MCF 10A (cell line): ENCODE measurements at places on chromosomes 12 and 14. TPM values are rescaled to one million over a fixed set of nuclear protein-coding genes. Genes with fewer than 3 reads are reported as not detected.
A peak's percentile ranks its signal among the peaks of the same experiment; 100 is the strongest.

DNA sequence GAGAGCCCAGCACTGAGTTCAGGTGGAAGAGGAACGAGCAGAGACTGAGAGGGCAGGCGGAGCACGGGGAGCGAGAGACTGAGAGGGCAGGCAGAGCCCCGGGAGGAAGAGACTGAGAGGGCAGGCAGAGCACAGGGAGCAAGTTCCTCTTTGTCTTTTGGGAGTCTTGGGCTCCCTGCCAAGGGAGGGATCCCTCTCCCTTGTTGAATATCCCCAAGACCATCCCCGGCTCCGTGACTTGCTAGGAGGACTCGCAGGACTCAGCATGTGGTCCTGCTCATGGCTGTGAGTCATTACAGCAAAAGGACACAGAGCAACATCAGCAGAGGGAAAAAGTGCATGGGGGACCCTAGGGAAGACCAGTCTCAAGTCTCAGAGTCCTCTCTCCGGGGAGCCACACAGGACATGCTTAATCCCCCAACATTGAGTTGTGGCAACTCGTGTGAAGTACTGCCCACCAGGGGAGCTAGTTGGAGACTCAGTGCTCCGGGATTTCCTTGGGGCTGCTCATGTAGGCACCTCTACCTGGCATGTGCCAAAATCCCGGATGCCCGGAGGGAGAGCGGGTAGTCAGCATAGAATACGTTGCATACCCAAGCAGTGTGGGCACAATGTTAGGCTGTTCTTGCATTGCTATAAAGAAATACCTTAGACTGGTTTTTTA, 81.0 kb downstream of the CCDC92 start:
- H3K4me1 ChIP-seq: peaks cover 15% of the 10 kb centered on the region
- no peak overlapping the region for H3K27ac ChIP-seq
- DNase-seq: peak; percentile 48
- no peaks in the 10 kb centered on the region for H3K36me3 ChIP-seq
- H3K4me3 ChIP-seq: no peak overlapping the region

GRCh38 chr14:77947372-77947771, 147.5 kb downstream of the ADCK1 start:
- no peaks in the 10 kb centered on the region for H3K36me3 ChIP-seq
- H3K27me3 ChIP-seq: no peaks in the 10 kb centered on the region
- no peak for DNase-seq
- H3K4me3 ChIP-seq: no peak overlapping the region

Gene ERP27
- not detected in 2 replicates for total RNA-seq

- peak overlapping the region; percentile 80 for H3K27ac ChIP-seq
- H3K4me1 ChIP-seq: peaks cover 36% of the 10 kb centered on the region
- H3K27me3 ChIP-seq: no peaks in the 10 kb centered on the region
- H3K36me3 ChIP-seq: no peaks in the 10 kb centered on the region
Measured at GRCh38 chr12:93786656-93787397, 109.7 kb downstream of the CRADD start.

DNA sequence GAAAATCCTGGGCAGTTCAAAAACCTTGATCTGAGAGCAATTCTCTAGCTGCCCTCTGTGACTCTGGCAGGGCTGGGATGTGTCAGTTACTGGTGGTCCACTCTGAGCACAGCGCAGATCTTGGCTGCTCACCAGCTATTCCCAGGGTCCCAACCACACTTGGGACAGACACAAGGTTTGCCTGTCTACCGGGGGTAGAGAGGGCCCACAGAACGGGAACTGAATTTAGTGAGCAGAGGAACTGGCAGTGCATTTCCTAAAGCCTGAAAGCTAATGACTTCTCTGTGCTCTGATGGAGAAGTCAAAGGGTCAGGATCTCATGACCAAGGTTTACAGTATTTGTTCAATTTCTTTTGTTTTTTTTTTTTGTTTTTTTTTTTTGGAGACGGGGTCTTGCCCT, 2.6 kb downstream of the PDE6H start:
- no peak for DNase-seq
- no peak overlapping the region for H3K4me3 ChIP-seq
- H3K36me3 ChIP-seq: no peaks in the 10 kb centered on the region
- no peaks in the 10 kb centered on the region for H3K27me3 ChIP-seq
- no peak overlapping the region for H3K27ac ChIP-seq
- no peaks in the 10 kb centered on the region for H3K4me1 ChIP-seq

- no peaks in the 10 kb centered on the region for H3K4me1 ChIP-seq
- H3K27ac ChIP-seq: no peak overlapping the region
- no peaks in the 10 kb centered on the region for H3K36me3 ChIP-seq
- no peak for DNase-seq
Measured at GRCh38 chr12:54624315-54625279, 10.1 kb downstream of the LACRT start.

DNA sequence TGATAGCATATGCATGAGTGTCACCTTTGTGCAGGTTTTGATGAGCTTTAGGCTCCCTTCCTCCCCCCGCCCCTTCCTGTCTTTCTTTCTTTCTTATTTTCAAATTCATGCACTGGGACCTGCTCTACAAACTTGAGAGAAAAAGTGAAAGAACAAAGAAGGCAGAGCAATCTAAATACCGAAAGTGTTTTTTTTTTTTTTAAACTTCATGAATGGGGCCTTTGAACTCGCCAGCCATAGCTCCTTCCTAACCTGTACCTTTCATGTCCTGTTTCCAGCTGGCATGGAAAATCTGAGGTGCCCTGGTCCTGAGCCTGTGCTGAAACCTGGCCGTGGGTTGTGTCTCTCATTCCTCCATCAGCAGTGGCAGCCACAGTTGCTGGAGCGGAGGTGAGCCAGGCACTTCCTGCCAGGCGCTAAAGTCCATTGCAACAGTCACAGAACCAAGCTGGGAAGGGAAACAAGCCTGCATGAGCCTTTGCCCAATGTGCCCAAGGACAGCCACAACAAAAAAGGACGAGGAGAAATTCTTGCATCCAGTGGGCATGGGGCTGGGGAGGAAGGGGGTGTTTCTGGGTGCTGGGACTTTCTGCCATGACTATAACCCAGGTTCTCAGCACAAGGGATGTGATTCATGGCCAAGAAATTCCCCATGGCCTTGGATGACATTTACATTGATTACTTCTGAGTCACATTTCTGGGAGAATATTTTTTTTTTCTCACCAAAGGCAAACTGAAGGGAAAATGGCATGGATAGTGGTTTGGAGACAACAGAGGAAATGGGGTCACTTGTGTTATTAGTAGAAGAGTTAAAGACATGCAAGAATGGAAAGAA, 102.7 kb downstream of the TMEM30B start:
- no peaks in the 10 kb centered on the region for H3K27me3 ChIP-seq
- DNase-seq: peak; percentile 95
- peak overlapping the region; percentile 44 for H3K4me3 ChIP-seq
- H3K36me3 ChIP-seq: peaks cover 3% of the 10 kb centered on the region
- H3K4me1 ChIP-seq: peaks cover 28% of the 10 kb centered on the region

DNA sequence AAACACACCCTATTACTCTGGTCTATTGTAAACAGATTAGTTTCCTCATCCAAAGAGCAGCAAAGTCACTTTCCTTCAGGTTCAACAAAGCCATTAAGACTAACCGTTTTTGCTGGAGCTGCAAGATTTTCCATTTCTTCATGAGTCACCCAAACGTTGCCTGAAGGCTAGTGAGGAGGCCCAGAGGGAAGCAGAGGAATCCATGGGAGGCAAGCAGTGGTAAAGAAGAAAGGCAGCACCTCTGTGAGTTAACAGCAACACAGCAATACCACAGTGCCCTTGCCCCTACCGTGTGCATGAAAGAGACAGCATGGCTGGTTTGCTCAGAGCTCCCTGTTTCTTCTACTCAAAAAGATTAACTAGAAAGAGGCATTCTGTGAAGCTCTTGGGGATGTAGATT, 206.3 kb downstream of the ACSS3 start:
- peaks cover 53% of the 10 kb centered on the region for H3K27me3 ChIP-seq
- no peaks in the 10 kb centered on the region for H3K36me3 ChIP-seq
- no peak overlapping the region for H3K27ac ChIP-seq
- no peaks in the 10 kb centered on the region for H3K4me1 ChIP-seq
- DNase-seq: peak; percentile 36
- H3K4me3 ChIP-seq: no peak overlapping the region

Gene GNPTAB
- total RNA-seq: 11.5 and 14.8 TPM in 2 replicates

GRCh38 chr12:24482044-24482443, 466.9 kb downstream of the BCAT1 start:
- no peak for DNase-seq
- H3K27ac ChIP-seq: no peak overlapping the region
- H3K27me3 ChIP-seq: no peaks in the 10 kb centered on the region
- H3K4me3 ChIP-seq: no peak overlapping the region
- H3K36me3 ChIP-seq: no peaks in the 10 kb centered on the region

- H3K36me3 ChIP-seq: no peaks in the 10 kb centered on the region
- peaks cover 6% of the 10 kb centered on the region for H3K4me1 ChIP-seq
- no peak for DNase-seq
- H3K27ac ChIP-seq: no peak overlapping the region
- H3K4me3 ChIP-seq: no peak overlapping the region
- peaks cover 15% of the 10 kb centered on the region for H3K27me3 ChIP-seq
Measured at GRCh38 chr12:64889434-64890216, 65.2 kb downstream of the TBC1D30 start.

- no peaks in the 10 kb centered on the region for H3K4me1 ChIP-seq
- no peak for DNase-seq
- no peak overlapping the region for H3K4me3 ChIP-seq
- H3K36me3 ChIP-seq: no peaks in the 10 kb centered on the region
- H3K27me3 ChIP-seq: peaks cover 18% of the 10 kb centered on the region
Measured at GRCh38 chr14:58979325-58979724, 209.1 kb upstream of the DAAM1 start.

- H3K27me3 ChIP-seq: no peaks in the 10 kb centered on the region
- no peak overlapping the region for H3K4me3 ChIP-seq
- no peak for DNase-seq
- H3K4me1 ChIP-seq: peaks cover 11% of the 10 kb centered on the region
- H3K36me3 ChIP-seq: no peaks in the 10 kb centered on the region
- H3K27ac ChIP-seq: no peak overlapping the region
Measured at GRCh38 chr12:104464899-104465298, 8.2 kb downstream of the CHST11 start.

DNA sequence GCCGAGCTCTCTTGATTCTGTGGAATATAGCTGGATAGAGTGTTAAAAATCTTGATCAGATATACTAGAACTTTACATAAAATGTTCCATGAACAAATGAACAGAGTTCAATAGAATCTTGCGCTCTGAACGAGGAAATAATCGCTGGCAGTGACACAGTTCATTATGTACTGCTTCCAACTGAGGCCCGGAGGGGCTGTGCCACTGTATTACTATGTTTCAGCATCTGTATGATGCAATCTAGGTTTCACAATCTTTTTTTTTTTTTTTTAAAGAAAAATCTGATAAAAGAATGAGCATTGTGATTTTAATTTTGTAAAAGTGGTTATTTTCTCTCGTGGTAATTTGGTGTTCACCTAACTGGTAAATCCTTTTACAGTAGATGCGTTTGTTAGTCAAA, 77.2 kb downstream of the FERMT2 start:
- H3K27ac ChIP-seq: peak overlapping the region; percentile 96
- peak; percentile 79 for DNase-seq
- H3K27me3 ChIP-seq: no peaks in the 10 kb centered on the region
- peaks cover 66% of the 10 kb centered on the region for H3K36me3 ChIP-seq
- H3K4me1 ChIP-seq: peaks cover 49% of the 10 kb centered on the region

Gene GDF3
- total RNA-seq: not detected in 2 replicates

Gene NACA
- 1,274 and 1,490 TPM in 2 replicates for total RNA-seq

GRCh38 chr12:107635139-107635538, 50.5 kb upstream of the PWP1 start:
- H3K4me1 ChIP-seq: no peaks in the 10 kb centered on the region
- H3K4me3 ChIP-seq: no peak overlapping the region
- no peak for DNase-seq

GRCh38 chr12:26266881-26267280, 71.5 kb downstream of the SSPN start:
- DNase-seq: no peak
- no peaks in the 10 kb centered on the region for H3K27me3 ChIP-seq
- H3K4me1 ChIP-seq: peaks cover 12% of the 10 kb centered on the region
- no peaks in the 10 kb centered on the region for H3K36me3 ChIP-seq
- H3K4me3 ChIP-seq: no peak overlapping the region
- no peak overlapping the region for H3K27ac ChIP-seq

Gene PSMC1
- 107 and 125 TPM in 2 replicates for total RNA-seq

Gene CLEC2A
- not detected in 2 replicates for total RNA-seq

Gene PTCSC3
- not detected in 2 replicates for total RNA-seq

DNA sequence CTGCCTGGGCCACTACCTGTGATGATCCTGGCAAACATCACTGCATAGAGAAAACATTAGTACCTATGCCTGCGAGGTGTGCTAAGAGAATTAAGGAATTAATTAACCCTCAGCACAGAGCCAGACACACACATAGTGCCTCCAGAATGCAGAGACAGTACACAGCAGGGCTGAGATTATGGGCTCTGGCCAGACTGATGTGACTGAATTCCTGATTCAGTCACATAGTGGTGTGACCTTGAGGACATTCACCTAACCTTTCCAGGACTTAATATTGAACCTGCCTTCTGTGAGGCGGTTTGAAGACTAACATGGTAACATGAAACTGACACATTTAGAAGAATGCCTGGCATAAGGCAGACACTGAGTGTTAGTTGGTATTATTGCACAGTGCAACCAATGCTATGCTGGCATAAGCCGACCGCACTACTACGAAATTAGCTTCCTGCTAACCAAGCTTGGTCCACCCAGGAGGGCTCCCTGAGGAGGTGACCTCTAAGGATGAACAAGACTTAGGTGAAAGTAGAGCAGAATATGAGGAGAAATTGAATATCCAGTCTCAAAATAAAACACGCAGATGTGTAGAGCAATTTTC, 32.0 kb upstream of the SELPLG start:
- H3K27me3 ChIP-seq: no peaks in the 10 kb centered on the region
- H3K4me1 ChIP-seq: peaks cover 34% of the 10 kb centered on the region
- DNase-seq: no peak
- H3K27ac ChIP-seq: peak overlapping the region; percentile 60

DNA sequence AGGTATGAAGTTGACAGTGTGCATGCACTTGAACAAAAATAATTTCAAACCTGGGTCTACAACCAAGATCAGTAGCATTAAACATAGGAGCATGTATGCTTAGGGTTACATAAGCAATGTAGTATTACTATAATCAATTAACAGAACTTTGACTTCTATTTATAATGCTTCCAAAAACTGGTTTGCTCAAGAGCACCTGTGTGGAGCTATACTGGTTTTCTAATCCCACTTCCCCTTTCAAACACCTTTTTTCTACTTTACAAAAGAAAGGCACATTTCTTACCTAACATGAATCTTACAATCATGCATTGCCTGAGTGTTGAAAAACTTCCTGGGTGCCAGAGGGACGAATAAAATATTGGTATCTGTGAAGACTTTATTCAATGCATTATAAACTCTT, 72.7 kb downstream of the EFCAB11 start:
- no peaks in the 10 kb centered on the region for H3K36me3 ChIP-seq
- no peaks in the 10 kb centered on the region for H3K27me3 ChIP-seq
- H3K4me3 ChIP-seq: no peak overlapping the region
- no peak for DNase-seq

DNA sequence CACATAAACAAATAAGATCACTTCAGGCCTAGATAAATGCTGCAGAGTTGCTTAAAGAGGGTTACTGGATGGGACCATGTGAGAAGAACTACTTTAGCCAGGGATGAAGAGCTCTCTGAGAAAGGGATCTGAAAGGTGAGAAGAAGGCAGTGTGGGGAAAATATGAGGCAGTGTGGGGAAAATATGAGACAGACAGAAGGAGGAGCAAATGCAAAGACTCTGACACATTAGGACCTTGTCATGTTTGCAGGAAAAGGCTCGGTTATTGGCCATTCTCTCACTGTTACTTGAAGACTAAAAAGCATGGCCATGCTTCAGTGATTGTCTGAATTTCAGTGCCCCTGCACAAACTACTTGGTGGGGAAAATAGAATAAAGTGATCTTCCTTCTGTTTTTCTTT, 22.7 kb upstream of the TRIM9 start:
- peaks cover 11% of the 10 kb centered on the region for H3K4me1 ChIP-seq
- H3K27me3 ChIP-seq: no peaks in the 10 kb centered on the region
- no peaks in the 10 kb centered on the region for H3K36me3 ChIP-seq
- no peak overlapping the region for H3K4me3 ChIP-seq
- H3K27ac ChIP-seq: no peak overlapping the region
